ENCODE measurements at places on chromosomes 13 and 19. TPM values are rescaled to one million over a fixed set of nuclear protein-coding genes. Genes with fewer than 3 reads are reported as not detected.

Gene RPS28
- 276 TPM for total RNA-seq

Gene KLHL26
- 4.0 TPM for total RNA-seq

Gene KANK3
- 0.56 TPM for total RNA-seq

Gene KLK14
- not detected for total RNA-seq

Gene COMP
- 0.77 TPM for total RNA-seq

Gene PNMA8C
- total RNA-seq: 0.19 TPM

Gene C19orf33
- not detected for total RNA-seq

Gene FXYD7
- not detected for total RNA-seq

Gene SIAH3
- total RNA-seq: not detected

Gene MUC16
- not detected for total RNA-seq

All from regular cardiac myocyte (primary cell).